ENCODE measurements at places on chromosomes 5 and 9. TPM values are rescaled to one million over a fixed set of nuclear protein-coding genes. Genes with fewer than 3 reads are reported as not detected.

DNA sequence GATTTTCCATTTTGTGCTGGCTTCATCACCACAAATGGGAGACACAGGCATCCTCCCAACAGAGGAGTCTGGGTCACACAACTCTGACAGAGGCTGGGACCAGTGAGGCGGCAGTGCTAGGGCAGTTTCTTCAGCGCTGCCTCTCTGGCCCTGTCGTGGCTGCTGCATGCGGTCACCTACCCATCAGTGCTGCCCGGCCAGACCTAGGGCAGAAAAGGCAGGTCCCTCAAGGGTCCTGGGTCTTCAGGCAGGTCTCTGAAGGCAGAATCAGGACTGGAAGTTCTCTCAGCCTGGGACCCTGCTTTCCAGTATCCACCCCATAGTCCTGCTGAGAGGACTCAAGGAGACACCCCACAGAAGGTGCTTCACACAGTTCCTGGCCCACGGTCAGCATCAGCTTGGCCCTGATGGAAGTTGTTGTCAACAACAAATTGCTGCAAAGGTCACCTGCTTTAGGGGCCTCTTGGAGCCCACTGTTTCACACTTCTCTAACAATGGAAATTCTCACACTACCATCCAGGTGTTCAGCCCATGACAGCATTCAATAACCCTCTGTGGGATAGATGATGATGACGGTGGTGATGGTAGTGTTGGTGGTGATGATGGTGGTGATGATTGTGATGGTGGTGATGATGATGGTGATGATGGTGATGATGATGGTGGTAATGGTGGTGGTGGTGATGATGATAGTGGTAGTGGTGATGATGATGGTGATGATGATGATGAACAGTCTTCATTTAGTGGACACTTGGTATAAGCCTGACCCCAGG, 146.4 kb upstream of the PPP1R26 start:
- no peaks in the 10 kb centered on the region for H3K36me3 ChIP-seq
- H3K27me3 ChIP-seq: no peaks in the 10 kb centered on the region
- H3K4me3 ChIP-seq: no peak overlapping the region

DNA sequence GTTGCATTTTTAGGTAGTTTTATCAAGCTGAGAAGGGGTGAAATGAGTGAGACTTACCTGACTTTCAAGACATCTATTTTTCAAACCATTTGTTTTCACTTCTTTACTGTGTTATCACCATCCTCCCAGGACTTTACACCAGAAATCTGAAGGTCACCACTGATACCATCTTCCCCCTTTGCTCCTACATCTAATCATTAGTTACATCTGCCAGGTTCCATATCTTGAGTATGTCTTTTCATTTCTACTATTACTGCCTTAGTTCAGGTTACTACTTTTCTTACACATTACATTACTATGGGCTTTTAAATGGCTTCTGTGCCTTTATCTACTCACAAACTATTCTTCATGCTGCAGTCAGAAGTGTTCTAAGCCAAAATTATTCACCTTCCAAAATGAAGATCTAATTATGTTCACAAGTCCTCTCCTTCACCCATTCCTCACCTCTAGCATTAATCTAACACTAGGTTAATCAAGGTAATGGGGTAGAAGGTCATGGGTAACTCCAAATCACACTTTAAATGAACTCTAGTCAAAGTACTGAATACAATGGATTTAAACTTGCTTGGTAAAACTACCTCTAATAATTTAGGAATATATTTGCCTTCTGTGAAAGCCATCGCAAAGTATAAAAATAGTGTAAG, 2.1 kb upstream of the HSDL2 start:
- H3K27me3 ChIP-seq: no peaks in the 10 kb centered on the region
- no peaks in the 10 kb centered on the region for H3K36me3 ChIP-seq
- peak overlapping the region; percentile 71 for H3K4me3 ChIP-seq
- H3K27ac ChIP-seq: no peak overlapping the region
- no peak for DNase-seq

- peaks cover 12% of the 10 kb centered on the region for H3K27me3 ChIP-seq
- H3K4me3 ChIP-seq: no peak overlapping the region
- H3K36me3 ChIP-seq: no peaks in the 10 kb centered on the region
Observed at GRCh38 chr5:150213530-150213929, 23.7 kb downstream of the SLC6A7 start.

- H3K27me3 ChIP-seq: peaks cover 19% of the 10 kb centered on the region
- no peak overlapping the region for H3K27ac ChIP-seq
- peaks cover 13% of the 10 kb centered on the region for H3K4me1 ChIP-seq
- DNase-seq: no peak
- no peaks in the 10 kb centered on the region for H3K36me3 ChIP-seq
Observed at GRCh38 chr5:116360008-116360853, 214.4 kb downstream of the SEMA6A start.

GRCh38 chr9:137126786-137127185, 12.2 kb upstream of the GRIN1 start:
- no peak for DNase-seq
- H3K27me3 ChIP-seq: peaks cover 17% of the 10 kb centered on the region
- no peak overlapping the region for H3K27ac ChIP-seq
- H3K4me3 ChIP-seq: no peak overlapping the region

- H3K27ac ChIP-seq: no peak overlapping the region
- DNase-seq: no peak
- no peaks in the 10 kb centered on the region for H3K4me1 ChIP-seq
- peaks cover 4% of the 10 kb centered on the region for H3K36me3 ChIP-seq
- no peaks in the 10 kb centered on the region for H3K27me3 ChIP-seq
- H3K4me3 ChIP-seq: no peak overlapping the region
Observed at GRCh38 chr9:3807601-3808000, 281.8 kb upstream of the RFX3 start.

DNA sequence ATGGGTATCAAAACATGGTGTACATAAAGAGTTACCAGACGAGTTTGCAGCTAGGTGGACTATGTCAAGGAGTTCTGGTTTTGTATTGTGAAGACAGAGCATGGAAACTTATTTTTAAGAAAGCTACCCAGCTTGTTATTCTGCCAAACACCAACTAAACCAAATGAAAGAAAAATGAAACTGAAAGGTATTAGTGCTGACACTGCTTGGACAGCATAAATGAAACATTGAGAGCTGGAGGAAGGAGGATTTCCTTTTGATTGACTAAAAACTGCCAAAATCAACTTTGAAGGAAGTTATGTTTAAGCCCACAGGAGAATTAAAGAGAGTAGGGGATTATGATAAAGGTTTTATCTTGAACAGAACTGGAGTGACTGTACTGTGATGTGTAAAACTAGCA, 766.2 kb downstream of the PTPRD start:
- H3K36me3 ChIP-seq: no peaks in the 10 kb centered on the region
- no peak overlapping the region for H3K27ac ChIP-seq
- no peaks in the 10 kb centered on the region for H3K4me1 ChIP-seq
- H3K4me3 ChIP-seq: no peak overlapping the region
- H3K27me3 ChIP-seq: no peaks in the 10 kb centered on the region

GRCh38 chr5:15786884-15787283, 286.9 kb downstream of the FBXL7 start:
- H3K4me3 ChIP-seq: no peak overlapping the region
- peaks cover 7% of the 10 kb centered on the region for H3K4me1 ChIP-seq
- H3K27me3 ChIP-seq: no peaks in the 10 kb centered on the region
- no peak overlapping the region for H3K27ac ChIP-seq
- H3K36me3 ChIP-seq: no peaks in the 10 kb centered on the region

DNA sequence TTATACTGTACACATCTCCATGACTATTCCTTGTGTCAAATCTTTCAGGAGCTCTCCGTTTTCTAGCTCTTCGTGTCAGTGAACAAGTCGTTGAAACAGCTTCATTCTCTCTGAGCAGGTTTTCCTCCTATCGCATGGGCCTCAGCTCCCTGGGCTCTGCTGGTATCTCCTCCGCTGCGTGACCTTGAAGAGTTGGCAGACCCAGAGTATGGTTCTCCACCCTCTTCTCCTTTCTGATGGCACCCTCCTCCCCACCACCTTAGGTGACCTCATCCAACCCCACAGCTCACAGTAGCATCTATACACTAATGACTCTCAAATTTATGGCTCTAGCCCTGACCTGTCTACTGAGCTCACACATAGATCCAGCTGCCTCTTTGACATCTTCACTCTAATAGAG, 36.0 kb upstream of the PDE8B start:
- no peak for DNase-seq
- H3K4me3 ChIP-seq: no peak overlapping the region
- no peaks in the 10 kb centered on the region for H3K4me1 ChIP-seq

- H3K27me3 ChIP-seq: peaks cover 6% of the 10 kb centered on the region
- H3K36me3 ChIP-seq: no peaks in the 10 kb centered on the region
- no peaks in the 10 kb centered on the region for H3K4me1 ChIP-seq
- no peak overlapping the region for H3K27ac ChIP-seq
- DNase-seq: no peak
Observed at GRCh38 chr9:107481035-107481434, 8.5 kb downstream of the KLF4 start.

DNA sequence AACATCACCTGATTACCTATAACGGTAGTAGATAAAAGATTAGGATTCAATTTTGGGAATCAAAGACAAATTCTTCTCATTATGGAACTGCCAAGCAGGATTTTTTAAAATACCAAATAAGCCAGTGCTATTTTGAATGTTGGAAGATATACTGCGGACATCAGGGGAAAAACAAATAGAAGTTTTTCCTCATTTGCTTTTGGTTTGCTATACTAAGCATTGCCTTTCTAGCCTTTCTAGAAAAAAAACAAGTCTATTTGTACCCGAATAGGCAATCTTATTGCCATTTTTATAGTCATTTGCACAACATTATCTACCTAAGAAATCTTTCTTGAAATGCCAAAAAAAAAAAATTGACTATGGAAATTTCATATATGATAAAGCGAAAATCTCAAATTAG, 379.5 kb downstream of the CDH10 start:
- no peaks in the 10 kb centered on the region for H3K4me1 ChIP-seq
- H3K27ac ChIP-seq: no peak overlapping the region
- H3K36me3 ChIP-seq: no peaks in the 10 kb centered on the region
- no peaks in the 10 kb centered on the region for H3K27me3 ChIP-seq

DNA sequence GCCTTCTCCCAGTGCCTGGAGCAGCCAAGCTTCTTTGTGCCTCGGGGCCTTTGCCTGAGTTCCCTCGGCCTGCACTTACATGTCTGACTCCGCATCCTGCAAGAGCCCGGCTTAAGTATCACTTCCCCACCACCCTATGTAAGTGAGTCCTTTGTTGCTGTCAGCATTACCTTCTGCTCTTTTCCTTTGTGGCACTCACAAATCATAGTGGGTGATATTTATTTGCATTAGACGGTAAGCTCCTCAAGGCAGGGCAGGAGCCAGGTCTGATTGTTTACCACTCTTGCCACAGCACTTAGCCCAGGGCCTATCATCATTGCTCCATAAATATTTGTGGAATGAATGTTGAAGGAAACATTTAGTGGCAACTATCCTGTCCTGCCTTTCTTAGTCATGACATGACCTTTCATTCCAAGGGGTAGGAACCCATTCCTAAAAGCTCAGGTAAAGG, 4.8 kb downstream of the GM2A start:
- no peak overlapping the region for H3K27ac ChIP-seq
- no peaks in the 10 kb centered on the region for H3K27me3 ChIP-seq
- no peak for DNase-seq
- no peak overlapping the region for H3K4me3 ChIP-seq

DNA sequence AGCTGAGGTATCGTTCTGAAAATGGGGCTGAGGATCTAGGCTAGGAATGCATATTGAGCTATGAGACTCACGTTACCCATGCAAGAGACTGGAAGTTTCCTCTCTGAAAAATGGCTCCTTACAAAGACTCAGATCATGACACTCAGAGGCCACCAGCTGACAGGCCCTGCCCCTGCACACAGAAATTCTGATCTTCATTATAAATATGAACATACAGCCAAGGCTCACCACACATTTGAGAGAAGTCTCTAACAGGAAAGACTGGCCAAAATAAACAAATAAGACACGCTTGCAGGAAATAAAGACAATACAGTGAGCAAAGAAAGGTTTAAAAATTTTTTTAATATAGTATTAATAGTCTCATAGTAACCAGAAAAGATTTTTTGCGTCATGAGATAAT, 365.9 kb downstream of the NFIB start:
- no peak overlapping the region for H3K27ac ChIP-seq
- no peaks in the 10 kb centered on the region for H3K4me1 ChIP-seq
- H3K27me3 ChIP-seq: no peaks in the 10 kb centered on the region
- DNase-seq: no peak

- H3K27me3 ChIP-seq: no peaks in the 10 kb centered on the region
- H3K4me1 ChIP-seq: peaks cover 13% of the 10 kb centered on the region
- no peak overlapping the region for H3K4me3 ChIP-seq
- H3K27ac ChIP-seq: no peak overlapping the region
Observed at GRCh38 chr5:33479311-33479710, 38.5 kb downstream of the TARS1 start.

GRCh38 chr5:177474846-177475562, 1.6 kb upstream of the DBN1 start:
- H3K36me3 ChIP-seq: no peaks in the 10 kb centered on the region
- no peaks in the 10 kb centered on the region for H3K27me3 ChIP-seq
- H3K4me3 ChIP-seq: no peak overlapping the region
- no peak for DNase-seq

DNA sequence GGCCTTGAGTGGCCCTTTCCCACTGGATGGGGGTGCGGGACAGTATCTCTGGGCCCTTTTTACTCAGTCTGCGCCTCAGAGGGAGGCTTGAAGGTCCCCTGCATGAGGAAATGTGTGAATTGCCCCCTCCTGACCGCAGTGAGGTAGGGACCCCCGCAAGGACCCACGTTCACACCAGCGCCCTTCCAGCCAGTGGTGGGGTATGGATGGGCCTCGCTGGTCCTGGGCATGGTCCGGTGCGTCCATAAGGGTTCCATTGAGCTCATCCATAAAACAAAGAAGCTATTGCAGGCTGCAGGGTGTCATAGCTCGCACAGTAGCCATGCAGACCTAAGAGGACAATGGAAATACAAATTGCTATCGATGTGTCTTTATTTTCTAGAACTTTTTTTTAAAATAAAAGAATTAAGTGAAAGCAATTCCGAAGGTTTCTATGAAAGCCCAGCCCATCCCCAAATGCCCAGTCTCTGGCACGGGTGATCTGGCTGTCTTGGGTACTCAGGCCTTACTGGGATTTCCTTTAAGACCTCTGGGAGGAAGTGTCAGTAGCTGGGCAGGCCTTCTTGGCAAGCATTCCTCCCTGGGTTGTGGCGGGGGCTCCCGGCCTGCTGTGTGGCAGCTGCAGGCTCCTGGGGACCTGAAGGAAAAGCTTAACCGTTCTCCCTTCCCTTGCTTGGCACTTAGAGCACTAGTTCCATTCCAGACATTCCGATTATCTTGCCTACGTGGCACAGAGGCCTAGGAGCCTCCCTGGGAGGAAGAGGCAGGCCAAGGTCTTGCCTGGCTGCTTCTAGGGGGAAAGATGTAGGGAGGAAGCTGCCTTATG, 1.5 kb upstream of the SEMA5A start:
- H3K27me3 ChIP-seq: peaks cover 3% of the 10 kb centered on the region
- H3K4me3 ChIP-seq: peak overlapping the region; percentile 90
- peaks cover 27% of the 10 kb centered on the region for H3K4me1 ChIP-seq
- no peak overlapping the region for H3K27ac ChIP-seq
- H3K36me3 ChIP-seq: no peaks in the 10 kb centered on the region

The DMGDH gene
- total RNA-seq: 1.4 TPM

The C9orf152 gene
- not detected for total RNA-seq

The PCDHA12 gene
- 5.9 TPM for total RNA-seq

The PCDHB11 gene
- 4.0 TPM for total RNA-seq

The C5orf52 gene
- total RNA-seq: not detected

The ADAMTS13 gene
- total RNA-seq: 2.4 TPM

The GKAP1 gene
- total RNA-seq: 33.4 TPM

The ASPN gene
- total RNA-seq: not detected

The SLC4A9 gene
- total RNA-seq: not detected

The IL11RA gene
- 11.4 TPM for total RNA-seq

The SPATA6L gene
- 0.99 TPM for total RNA-seq

The ENTPD2 gene
- not detected for total RNA-seq

The ADAMTSL1 gene
- total RNA-seq: 2.7 TPM

The CMBL gene
- 11.3 TPM for total RNA-seq
